ENCODE measurements at places on chromosomes 13 and 19.

- H3K36me3 ChIP-seq, result peaks cover 24% of the 10 kb centered on the region
- no peak overlapping the region for H3K4me3 ChIP-seq
- no peak for DNase-seq
- H3K4me1 ChIP-seq, result no peaks in the 10 kb centered on the region
These were observed 12.0 kb upstream of the ZNF274 start for GRCh38 chr19:58170860-58171259.

DNA sequence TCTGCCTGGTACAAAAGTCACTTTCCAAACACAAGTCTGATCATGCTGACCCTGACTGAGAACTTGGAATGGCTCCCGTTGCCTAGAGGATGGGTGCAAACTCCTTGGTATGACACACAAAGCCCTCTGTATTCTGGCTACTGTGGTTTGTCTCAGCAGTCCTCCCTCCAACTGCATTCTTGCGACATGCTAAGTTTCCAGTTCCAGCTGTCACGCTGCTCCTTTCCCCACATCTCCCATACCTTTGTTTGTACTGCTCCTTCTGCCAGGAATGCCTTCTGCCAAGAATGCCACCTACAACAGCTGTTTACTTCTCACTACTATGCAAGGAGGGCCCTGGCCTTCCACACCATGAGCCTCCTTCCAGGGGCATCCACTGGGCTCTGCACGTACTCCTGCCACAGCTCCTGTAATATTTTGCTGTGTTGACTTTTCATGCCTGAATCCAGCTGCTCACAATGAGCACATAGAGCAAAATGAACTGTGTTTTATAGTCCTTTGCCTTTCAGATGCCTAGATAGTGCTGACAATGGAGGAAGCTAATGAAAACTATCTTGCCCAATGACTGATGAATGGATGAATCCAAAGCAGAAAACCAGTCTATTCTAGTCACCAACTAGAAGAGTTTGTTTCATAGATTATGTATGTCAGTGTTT lies 543.7 kb downstream of the EFNB2 start:
- no peak for DNase-seq
- no peaks in the 10 kb centered on the region for H3K36me3 ChIP-seq
- no peaks in the 10 kb centered on the region for H3K27me3 ChIP-seq

GRCh38 chr13:94620286-94620896 lies 18.7 kb downstream of the GPR180 start:
- H3K4me1 ChIP-seq, result no peaks in the 10 kb centered on the region
- H3K27ac ChIP-seq, result no peak overlapping the region
- no peak for DNase-seq
- H3K4me3 ChIP-seq, result no peak overlapping the region
- no peaks in the 10 kb centered on the region for H3K27me3 ChIP-seq
- peaks cover 8% of the 10 kb centered on the region for H3K36me3 ChIP-seq

GRCh38 chr13:43472980-43473379 lies 313.8 kb downstream of the ENOX1 start:
- no peaks in the 10 kb centered on the region for H3K36me3 ChIP-seq
- no peaks in the 10 kb centered on the region for H3K4me1 ChIP-seq
- no peak overlapping the region for H3K4me3 ChIP-seq
- H3K27ac ChIP-seq, result no peak overlapping the region
- H3K27me3 ChIP-seq, result no peaks in the 10 kb centered on the region

GRCh38 chr19:50203281-50204080 lies at the start of gene MYH14:
MYH14 (plus strand) TSS chr19:50203622; CDS start chr19:50210366, 6,744 bp downstream.
- DNase-seq, result peak; percentile 17
- peaks cover 38% of the 10 kb centered on the region for H3K27me3 ChIP-seq
- H3K27ac ChIP-seq, result no peak within 1 kb of the TSS
- peaks cover 2% of the 10 kb centered on the region for H3K36me3 ChIP-seq

DNA sequence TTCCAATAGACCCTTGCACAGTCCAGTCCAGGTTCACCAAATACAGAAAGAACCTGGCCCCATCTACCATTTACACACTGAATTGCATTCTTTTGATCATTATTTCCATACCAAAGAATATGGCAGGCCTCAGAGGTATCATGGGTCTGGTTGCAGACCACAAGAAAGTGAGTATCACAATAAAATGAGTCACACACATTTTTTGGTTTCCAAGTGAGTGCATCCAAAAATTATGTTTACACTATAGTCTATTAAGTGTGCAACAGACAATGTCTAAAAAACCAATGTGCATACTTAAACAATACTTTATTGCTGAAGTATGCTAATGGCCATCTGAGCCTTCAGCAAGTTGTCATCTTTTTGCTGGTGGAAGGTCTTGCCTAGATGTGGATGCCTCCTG lies 105.3 kb downstream of the SPACA7 start:
- H3K27ac ChIP-seq, result no peak overlapping the region
- no peak for DNase-seq
- H3K27me3 ChIP-seq, result no peaks in the 10 kb centered on the region
- H3K4me3 ChIP-seq, result no peak overlapping the region
- peaks cover 25% of the 10 kb centered on the region for H3K36me3 ChIP-seq
- no peaks in the 10 kb centered on the region for H3K4me1 ChIP-seq

DNA sequence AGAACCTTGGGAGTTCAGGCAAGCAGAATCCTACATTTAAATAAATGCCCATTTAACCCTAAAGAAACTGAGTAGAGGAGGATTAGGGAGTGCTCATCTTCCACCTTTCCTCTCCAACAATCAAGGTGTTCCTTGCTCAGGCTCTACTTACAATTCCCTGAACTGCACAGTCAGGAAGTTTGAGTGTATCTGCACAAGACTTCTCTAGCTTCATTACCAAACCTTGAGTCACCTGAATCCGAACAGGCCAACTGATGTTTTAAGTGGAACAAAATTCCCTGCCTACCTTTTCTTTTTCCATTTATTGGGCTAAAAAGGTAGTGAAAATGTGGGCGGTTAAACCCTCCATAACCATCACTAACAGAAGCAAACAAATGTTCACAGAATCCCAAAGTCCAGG lies 78.3 kb downstream of the FOXO1 start:
- H3K36me3 ChIP-seq, result peaks cover 26% of the 10 kb centered on the region
- peaks cover 65% of the 10 kb centered on the region for H3K4me1 ChIP-seq
- H3K27ac ChIP-seq, result peak overlapping the region; percentile 84
- no peak for DNase-seq

DNA sequence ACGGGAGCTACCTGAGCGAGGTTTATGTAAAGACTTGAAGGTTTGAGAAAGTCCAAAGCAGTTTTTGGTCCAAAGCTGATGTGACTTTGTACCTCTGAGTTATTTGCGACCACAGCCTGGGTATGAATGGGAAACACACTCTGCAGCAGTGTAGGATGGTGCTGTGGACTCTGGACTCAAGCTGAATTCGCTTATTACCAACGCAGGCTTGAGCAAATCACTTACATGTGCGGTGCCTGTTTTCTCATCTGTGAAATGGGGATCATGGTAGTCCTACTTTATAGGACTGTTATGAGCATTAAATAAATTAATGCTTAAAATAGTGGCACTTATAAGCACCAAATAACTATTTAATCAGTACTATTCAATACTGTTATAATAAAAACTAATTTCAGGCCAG lies 176.5 kb downstream of the PAN3 start:
- no peaks in the 10 kb centered on the region for H3K27me3 ChIP-seq
- DNase-seq, result no peak
- peaks cover 10% of the 10 kb centered on the region for H3K4me1 ChIP-seq
- H3K36me3 ChIP-seq, result peaks cover 6% of the 10 kb centered on the region

- DNase-seq, result no peak
- H3K4me1 ChIP-seq, result peaks cover 15% of the 10 kb centered on the region
These were observed 56.4 kb upstream of the KATNAL1 start for GRCh38 chr13:30363725-30364124.

DNA sequence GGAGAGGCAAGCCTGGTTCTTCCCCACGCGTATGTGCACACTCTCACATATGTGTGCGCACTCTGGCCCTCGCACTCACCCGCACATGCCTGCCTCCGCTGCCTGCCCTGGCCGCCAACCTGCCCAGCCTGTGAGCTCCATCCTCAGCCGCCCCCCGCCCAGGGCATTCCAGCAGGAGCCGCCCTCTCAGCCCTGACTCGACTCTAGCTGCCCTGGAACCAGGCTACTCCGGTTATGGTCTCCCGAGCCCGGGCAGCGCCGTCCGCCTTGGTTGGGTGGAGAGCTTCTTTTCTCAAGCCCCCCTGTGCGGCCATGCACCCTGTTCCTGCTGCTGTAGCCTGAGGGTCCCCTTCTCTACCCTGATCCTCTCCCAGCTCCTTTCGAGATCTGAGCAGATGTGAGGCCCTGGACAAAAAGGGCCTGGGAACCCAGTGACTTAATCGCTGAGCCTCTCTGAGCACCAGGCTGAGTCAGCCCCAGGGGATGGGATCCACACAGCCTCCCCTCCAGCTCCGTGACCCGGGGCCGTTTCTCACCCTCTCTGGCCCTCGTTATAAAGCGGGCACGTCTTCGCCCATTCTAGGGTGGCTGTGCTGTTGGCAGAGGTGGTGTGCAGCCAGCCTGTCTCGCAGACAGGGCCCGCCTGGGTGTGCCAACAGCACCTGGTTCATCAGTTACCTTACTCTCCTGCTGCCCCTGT lies 191.5 kb downstream of the TEX29 start:
- no peak for DNase-seq
- H3K36me3 ChIP-seq, result no peaks in the 10 kb centered on the region
- H3K4me3 ChIP-seq, result no peak overlapping the region
- no peak overlapping the region for H3K27ac ChIP-seq
- H3K4me1 ChIP-seq, result no peaks in the 10 kb centered on the region

DNA sequence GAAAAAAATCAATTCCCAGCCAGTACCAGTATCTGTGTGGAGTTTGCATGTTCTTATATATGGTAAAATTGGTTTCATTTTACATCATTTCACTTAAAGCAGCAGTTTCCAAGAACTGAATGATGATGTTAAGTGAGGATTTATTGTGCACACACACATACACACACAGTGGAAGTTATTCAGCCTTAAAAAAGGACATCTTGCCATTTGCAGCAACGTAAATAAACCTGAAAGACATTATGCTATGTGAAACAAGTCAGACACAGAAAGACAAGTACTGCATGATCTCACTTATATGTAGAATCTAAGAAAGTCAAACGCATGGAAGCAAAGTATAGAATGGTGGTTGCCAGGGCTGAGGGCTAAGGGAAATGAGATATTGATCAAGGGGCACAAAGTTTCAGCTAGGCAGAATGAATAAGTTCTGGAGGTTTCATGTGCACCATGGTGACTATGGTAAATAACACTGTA lies 5.3 kb downstream of the SIGLECL1 start:
- peaks cover 22% of the 10 kb centered on the region for H3K27me3 ChIP-seq
- H3K27ac ChIP-seq, result no peak overlapping the region
- no peaks in the 10 kb centered on the region for H3K36me3 ChIP-seq
- H3K4me1 ChIP-seq, result peaks cover 19% of the 10 kb centered on the region
- H3K4me3 ChIP-seq, result no peak overlapping the region

GRCh38 chr13:30734439-30734838 lies 904 bp upstream of the ALOX5AP start:
- H3K27me3 ChIP-seq, result peaks cover 5% of the 10 kb centered on the region
- DNase-seq, result no peak
- no peaks in the 10 kb centered on the region for H3K36me3 ChIP-seq
- peaks cover 46% of the 10 kb centered on the region for H3K4me1 ChIP-seq
- H3K27ac ChIP-seq, result peak overlapping the region; percentile 96

GRCh38 chr13:53807251-53807834 lies 778.7 kb downstream of the OLFM4 start:
- DNase-seq, result no peak
- H3K27me3 ChIP-seq, result no peaks in the 10 kb centered on the region
- no peaks in the 10 kb centered on the region for H3K4me1 ChIP-seq
- H3K4me3 ChIP-seq, result no peak overlapping the region
- H3K27ac ChIP-seq, result no peak overlapping the region

GRCh38 chr13:64154514-64154913 lies 2738.9 kb upstream of the PCDH20 start:
- H3K27ac ChIP-seq, result no peak overlapping the region
- no peaks in the 10 kb centered on the region for H3K27me3 ChIP-seq

DNA sequence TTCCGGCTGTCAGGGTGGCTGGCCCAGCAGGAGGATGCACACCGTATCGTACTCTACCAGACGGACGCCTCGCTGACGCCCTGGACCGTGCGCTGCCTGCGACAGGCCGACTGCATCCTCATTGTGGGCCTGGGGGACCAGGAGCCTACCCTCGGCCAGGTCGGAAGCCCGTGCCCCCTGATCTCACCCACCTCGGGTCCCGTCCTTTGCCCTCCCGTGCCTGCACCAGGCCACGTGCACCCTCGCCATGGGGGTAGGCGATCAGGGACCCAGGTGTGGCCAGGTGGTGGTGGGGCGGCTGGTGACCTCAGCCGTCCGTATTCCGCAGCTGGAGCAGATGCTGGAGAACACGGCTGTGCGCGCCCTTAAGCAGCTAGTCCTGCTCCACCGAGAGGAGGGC lies 19.0 kb downstream of the PNPLA6 start:
- peaks cover 60% of the 10 kb centered on the region for H3K36me3 ChIP-seq
- H3K27me3 ChIP-seq, result no peaks in the 10 kb centered on the region
- no peak overlapping the region for H3K27ac ChIP-seq
- DNase-seq, result no peak

- H3K27ac ChIP-seq, result no peak overlapping the region
- H3K27me3 ChIP-seq, result peaks cover 48% of the 10 kb centered on the region
- H3K4me3 ChIP-seq, result peak overlapping the region; percentile 72
- peak; percentile 15 for DNase-seq
- peaks cover 2% of the 10 kb centered on the region for H3K36me3 ChIP-seq
These were observed 8.8 kb downstream of the GIPR start for GRCh38 chr19:45676851-45677263.

DNA sequence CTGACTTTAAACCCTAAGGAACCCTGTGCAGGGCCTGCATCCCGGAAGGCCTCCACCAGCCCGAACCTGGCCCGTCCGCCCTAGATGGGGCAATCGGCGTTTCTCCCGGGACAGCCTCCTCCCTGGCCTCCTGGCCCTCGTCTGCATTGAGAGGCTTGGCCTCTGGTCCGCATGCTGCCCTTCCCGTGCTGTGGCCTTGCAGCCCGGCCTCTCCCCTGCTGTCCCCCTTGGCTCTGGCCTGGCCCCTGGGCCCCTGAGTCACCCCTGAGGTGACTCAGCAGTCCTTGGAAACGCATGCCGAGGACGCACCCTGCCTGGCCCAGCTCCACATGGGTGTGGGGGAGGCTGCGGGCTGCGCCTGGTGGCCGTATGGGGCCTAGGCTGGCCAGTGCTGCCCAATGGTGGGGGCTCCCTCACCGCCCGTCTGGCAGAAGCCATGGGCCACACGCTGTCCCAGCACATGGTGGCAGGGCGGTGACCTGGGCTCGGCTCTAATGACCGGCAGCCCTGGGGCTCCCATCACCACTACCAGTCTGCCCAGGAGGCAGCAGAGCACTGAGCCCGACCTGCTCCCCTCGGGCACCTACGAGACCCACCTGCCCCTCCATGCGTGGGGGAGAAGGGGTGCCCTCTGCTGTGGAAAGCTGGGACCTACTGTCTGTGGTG lies 25.7 kb downstream of the SH3GL1 start:
- H3K27me3 ChIP-seq, result no peaks in the 10 kb centered on the region
- no peak for DNase-seq
- H3K4me1 ChIP-seq, result peaks cover 71% of the 10 kb centered on the region
- H3K4me3 ChIP-seq, result no peak overlapping the region
- peak overlapping the region; percentile 97 for H3K27ac ChIP-seq

- H3K36me3 ChIP-seq, result no peaks in the 10 kb centered on the region
- H3K27me3 ChIP-seq, result no peaks in the 10 kb centered on the region
- no peak for DNase-seq
- no peak overlapping the region for H3K4me3 ChIP-seq
These were observed 448.1 kb downstream of the DIAPH3 start for GRCh38 chr13:59715611-59716010.

- no peak for DNase-seq
- no peaks in the 10 kb centered on the region for H3K27me3 ChIP-seq
- H3K27ac ChIP-seq, result no peak overlapping the region
- H3K4me1 ChIP-seq, result no peaks in the 10 kb centered on the region
- H3K36me3 ChIP-seq, result peaks cover 53% of the 10 kb centered on the region
These were observed 17.7 kb downstream of the MIER2 start for GRCh38 chr19:326871-327270.

Data from stimulated activated naive B cell treated with anti-CD40 and anti-IgM and Interleukin-4, amounts not matched to agents 10 μg/mL and 1 μg/mL and 100 μg/mL, for 72 hours (primary cell).